ENCODE measurements at places on chromosomes 11 and 22. TPM values are rescaled to one million over a fixed set of nuclear protein-coding genes. Genes with fewer than 3 reads are reported as not detected.

DNA sequence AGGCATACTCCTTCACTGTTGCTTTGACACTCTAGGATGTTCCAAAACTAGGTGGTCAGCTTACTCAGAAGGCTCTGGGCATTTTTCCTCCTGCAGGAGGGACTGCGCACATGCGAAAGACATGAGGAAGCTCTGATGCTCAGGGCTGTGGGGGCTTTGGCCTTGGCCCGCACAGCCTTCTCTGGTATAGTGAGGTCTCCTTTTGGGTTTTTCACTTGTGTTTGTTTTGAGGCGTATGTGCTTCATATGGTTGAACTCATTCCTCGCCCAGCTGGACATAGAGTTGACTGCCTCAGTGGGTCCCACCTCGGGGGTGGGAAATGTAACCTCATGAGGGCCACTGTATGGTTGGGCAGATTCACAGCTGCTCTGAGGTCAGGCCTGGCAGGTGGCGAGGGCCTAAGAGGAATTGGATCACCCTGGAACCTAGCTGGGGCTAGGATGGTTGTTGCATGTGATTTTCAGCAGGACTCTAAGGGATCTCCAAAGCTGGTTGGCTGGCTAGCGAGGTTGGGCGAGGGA, 63.7 kb downstream of the PTPRJ start:
- DNase-seq: no peak

- DNase-seq: no peak
These were observed 131.8 kb downstream of the SBF2 start for GRCh38 chr11:10162222-10162621.

DNA sequence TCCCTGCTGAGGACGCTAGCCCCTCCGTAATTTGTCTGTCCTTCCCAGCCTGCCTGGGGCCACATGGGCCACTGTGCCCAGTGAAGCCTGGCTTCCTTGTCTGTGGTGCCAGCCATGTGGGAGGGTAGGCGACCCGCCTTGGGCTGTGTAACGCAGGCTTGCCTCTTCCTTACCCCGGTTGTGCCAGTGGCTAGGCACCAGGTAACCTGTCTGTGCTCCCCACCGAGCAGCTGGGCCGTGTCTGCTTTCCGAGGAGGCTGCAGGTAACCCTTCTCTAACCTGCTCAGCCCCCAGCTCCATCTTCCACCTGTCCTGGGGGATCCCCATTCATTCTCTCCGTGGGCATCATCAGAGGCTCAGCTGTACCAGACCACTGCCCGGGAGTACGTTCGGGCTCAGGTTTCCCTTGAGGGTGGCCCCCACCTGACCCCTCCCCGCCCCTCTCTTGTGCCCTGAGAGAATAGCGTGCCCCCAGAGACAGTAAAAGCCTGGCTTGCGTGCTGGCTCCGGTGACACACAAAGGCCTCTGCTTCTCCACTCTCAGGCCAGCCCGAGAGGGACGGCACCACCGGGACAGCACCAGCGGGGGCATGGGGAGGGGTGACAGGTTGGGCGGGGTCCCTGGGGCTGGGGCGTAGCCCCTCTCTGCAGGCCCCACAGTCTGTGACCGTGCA, 79.1 kb downstream of the CDKN1C start:
- DNase-seq: peak; percentile 47

- DNase-seq: no peak
These were observed 8.4 kb downstream of the SELENOO start for GRCh38 chr22:50208939-50209892.

GRCh38 chr11:108278954-108279353, 56.1 kb downstream of the ATM start:
- no peak for DNase-seq

DNA sequence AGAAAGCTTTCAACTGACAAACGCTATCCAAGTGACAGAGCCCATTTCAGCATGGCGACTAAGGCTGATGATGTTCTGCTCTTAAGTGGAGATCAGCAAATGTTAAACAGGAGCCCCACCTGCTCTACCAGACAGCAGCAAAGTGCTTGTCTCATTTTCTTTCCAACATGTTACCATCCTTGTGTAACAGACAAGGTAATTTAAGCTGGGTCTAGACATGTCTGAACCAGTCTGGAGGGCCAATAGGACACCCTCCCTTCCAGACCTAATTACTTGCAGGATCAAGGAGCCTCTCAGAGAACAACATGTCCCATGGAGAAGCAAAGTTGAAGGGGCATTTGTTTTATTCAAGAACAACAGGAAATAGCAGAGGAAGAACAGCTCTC, 3.9 kb upstream of the LMO2 start:
- no peak for DNase-seq

- no peak for DNase-seq
These were observed 181.5 kb downstream of the CWF19L2 start for GRCh38 chr11:107276077-107276476.

DNA sequence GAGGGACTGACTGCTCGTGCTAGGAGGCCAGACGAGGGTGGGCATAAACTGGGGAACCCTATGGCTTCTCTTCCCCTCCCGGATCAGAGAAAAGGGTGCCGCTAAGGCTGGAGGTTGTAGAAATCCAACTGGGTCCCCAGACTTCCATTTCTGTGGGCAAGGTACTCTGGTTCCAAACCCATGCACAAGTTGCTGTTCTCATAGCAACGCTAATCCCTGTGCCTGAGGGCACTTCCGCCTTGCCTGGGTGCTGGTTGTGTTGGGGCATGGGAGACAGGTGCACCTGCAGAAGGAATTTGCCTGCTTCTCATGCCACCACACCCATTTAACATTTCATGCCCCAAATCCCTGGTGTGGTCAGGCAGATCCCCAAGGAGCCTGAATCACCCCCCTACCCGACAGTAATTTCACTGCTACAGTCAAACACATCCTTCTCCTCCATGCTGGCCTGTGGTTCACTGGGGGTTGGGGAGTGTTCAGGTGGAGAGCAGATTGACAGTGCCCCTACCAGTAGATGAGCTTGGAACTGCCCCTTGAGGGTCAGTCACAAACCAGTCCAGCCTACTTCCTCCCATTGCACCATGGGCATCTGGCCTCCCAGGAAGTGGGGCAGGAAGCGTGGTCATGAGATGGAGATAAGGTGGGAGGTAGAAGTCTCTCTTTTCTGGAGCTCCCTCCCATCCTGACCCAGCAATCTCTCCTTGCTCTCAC, 1.2 kb downstream of the C2CD2L start:
- peak; percentile 26 for DNase-seq

DNA sequence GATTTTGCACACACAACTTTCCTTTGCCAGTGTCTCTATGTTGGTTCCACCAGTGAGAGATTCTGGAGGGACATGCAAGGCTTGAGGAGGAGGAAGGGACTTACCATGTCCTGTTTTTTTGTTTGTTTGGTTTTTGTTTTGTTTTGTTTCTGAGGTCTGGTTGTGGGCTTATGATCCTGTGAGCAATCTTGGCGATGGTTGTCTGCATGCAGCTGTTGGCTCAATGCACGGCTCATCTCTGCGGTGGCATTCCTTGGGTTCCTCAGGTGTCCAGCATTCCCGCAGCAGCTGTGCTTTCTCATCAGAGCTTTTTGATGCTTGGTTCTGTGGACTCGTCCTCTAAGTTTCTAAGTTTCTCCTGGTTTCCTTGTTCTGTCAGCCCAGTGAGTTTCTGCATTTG, 4.8 kb upstream of the NNMT start:
- DNase-seq: peak; percentile 61

DNA sequence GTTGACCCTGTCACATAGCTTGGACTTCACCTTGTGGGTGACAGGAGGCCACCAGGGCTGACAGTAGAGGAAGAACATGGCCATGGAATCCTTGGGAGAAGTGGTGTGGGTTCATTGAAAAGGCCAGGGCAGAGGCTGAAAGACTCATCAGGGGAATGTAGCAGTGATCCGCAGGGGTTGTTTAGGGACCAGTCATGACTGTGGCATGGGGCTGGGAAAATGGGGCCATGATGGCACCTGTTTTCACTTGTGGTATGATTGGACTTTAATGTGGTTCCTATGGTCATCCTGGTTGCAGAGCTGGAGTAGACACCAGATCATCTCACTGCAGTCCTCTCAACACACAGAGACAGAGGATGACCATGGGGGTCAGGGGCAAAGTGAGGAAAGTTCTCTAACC, 66.7 kb upstream of the MYEOV start:
- DNase-seq: no peak

DNA sequence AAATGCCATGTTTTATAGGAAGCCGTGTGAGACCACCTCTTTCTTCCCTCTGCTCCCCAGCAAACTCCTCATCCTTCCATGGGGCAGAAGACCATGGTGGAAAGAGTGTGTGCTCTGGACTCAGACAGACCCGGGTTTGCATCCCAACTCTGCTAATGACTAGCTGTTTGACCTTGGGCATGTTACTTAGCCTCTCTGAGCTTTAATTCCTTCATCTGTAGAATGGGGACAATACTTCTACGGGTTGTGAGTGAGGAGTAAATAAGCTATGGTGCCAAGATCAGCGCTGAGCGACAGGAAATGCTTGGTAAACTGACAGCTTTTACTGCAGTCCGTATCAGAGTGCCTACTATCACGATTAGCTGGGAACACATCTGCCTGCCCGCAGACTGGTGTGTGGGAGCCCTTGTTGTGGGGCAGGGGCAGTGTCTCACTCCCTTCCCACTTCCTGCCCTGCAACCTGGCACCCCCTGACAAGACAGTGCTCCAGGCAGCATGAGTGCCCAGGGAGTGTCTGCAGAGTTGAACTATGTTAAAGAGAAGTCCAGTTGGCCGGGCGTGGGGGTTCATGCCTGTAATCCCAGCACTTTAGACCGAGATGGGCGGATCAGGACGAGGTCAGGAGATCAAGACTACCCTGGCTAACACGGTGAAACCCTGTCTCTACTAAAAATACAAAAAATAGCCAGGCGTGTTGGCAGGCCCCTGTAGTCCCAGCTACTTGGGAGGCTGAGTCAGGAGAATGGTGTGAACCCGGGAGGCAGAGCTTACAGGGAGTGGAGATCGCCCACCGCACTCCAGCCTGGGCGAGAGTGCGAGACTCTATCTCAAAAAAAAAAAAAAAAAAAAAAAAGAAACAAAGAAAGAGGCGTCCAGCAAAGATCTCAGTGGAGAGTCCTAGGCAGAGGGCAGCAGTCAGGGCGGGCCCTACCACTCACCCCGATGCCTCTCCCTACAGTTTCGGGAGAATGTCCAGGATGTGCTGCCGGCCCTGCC, 2.2 kb downstream of the SEC14L2 start:
- DNase-seq: no peak

DNA sequence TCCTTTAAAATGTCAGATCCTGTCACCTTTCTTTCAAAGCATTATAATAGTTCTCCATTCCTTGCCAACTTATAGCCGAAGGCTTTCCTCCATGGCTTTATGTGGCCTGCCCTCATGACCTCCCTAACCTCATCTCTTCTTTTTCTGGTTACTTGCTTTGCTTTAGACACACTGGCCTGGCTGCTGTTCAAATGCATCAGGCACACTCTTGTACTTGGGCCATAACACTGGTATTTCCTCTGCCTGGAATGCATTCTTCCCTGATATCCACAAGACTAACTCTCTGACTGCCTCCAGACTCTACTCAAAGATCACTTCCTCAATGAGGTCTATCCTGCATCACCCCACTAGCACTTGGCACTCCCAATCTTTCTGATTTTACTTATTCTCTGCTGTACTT, 710.3 kb downstream of the KCNA4 start:
- no peak for DNase-seq

DNA sequence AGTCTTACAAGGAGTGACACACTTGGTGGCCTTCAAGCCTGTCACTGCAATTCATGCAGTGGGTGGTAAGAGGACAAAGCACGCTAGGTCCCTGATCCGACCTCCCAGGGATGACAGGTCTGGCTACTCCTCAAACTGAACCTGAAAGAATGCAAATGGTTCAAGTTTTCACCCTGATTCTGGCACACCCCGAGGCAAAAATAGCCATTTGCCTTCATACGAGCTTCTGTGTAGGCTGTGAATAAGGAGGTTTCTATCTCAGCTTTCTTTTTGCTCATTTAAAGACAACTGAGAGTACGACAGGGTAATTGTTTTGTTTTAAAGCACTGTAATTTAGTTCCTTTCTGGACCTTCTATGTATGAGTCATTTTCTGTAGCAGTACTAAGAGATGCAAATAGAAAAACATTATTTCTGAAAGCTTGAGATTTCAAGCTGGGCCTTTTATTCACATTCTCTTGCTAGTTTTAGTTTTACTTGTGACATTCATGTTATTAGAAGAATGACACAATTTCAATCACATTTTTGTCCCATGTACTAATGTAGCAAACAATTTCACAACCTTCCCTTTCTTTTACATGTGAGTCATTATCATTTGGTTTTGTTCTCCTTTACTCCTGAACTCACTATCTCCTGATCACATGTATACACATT, 56.6 kb upstream of the FDX1 start:
- peak; percentile 74 for DNase-seq

DNA sequence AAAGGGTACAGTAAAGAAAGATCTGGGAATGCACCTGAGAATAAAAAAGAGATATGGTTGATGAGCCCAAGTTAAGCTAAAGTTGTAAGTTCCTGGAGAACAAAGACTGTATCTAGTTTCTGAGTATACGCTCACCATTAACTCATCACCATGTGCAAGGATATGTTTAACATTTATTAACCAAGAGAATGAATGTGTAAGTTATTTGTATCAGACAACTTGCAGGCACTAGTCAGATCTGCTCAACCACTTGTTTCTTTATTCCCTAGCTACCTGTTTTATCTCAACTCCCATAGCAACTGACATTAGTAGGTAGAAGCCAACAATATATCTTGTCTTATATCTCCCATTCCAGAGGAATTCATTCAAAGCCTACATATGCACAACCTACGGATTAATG, 74.9 kb upstream of the KCNA4 start:
- DNase-seq: no peak

The SYT12 gene
- 0.13 TPM for total RNA-seq

The PATE4 gene
- total RNA-seq: not detected

The OR8A1 gene
- total RNA-seq: not detected

The RIN1 gene
- total RNA-seq: 58.0 TPM

The THY1 gene
- 7.4 TPM for total RNA-seq

The MPZL3 gene
- not detected for total RNA-seq

The PRR33 gene
- total RNA-seq: not detected

The JAML gene
- not detected for total RNA-seq

The IGLL1 gene
- not detected for total RNA-seq

The FAM180B gene
- total RNA-seq: not detected

The FOSL1 gene
- total RNA-seq: 72.1 TPM

The EXT2 gene
- 168 TPM for total RNA-seq

The CCDC81 gene
- 18.2 TPM for total RNA-seq
